Fibroblast of mammary gland (primary cell): ENCODE measurements at places on chromosomes 5 and 9.

DNA sequence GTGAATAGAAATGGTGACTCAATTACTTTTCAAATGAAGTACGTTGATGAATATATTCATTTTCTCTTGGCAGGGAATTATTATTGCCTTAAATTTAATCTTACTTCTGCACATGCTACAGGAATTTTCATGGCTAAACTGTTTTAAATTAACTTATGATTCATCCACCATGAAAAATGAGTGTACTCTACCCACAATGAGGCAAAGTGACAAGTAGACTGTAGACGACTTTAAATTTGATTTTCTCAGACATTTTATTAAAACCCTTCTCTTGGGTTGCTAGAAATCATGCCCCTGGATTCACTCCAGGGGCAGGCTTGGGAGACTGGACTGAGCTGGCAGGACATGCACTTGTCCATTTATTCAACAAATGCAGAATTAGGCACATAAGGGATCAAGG, 23.5 kb upstream of the ERAP2 start:
- DNase-seq, result peak; percentile 79

DNA sequence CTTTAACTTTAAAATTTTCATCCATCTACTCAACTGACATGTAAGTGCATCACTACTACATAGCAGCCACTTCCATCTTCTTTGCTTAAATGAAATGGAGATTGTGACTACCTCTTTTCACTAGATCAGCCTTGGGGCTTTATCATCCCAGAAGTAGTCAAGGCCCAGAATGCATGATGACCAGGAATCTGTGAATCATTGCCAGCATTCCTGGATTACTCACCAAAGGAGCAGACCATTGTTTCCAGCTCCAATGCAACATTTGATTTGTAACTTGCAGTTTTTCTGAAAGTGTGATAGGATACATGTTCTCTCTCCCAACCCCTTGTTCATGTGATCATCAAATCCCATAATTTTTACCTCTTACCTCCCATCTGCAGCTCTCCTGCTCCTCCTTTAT, 65.1 kb downstream of the PLPPR1 start:
- peak; percentile 0 for DNase-seq

DNA sequence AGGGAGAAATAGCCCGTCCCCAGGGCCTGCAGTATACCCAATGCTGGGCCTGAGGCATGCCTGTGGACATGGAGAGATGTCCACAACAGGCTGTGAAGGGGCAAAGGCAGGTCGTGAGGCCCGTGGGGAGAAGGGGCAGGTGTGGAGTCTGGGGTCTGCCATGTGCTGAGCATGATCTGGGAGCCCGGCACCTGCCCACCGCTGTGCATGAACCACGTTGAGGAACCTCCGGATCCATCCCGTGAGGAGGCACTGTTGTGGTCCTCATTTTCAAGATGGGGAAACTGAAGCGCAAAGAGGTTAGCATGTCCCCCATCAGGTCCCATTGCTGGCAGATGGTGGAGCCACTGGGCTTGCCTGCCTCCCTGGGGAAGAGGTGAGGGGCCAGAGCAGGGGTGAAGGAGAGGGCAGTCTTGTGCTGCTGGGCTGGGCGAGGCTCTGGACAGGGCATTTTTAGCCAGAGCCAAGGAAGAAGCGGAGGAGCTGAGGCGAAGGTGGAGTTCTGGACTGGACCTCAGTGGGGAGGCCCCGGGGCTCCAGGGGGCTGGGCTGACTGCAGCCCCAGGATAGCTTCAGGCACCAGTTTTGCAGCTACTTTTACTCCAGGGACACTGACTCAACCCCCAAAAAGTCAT, 46.5 kb downstream of the LRSAM1 start:
- DNase-seq, result no peak

DNA sequence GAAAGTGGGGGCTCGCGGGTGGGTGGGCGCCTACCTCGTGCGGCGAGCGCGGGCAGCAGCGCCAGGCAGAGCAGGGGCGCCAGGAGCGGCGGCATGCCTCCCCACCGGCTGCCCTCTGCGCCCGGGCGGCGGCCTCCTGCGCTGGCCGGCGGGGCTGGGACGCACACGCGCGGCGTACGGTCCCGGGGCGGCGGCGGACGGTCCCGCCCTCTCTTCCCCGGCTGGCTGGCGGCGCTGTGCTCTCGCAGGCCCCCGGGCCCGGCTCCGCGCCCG, 220 bp downstream of the NOTCH1 start:
- DNase-seq, result no peak

DNA sequence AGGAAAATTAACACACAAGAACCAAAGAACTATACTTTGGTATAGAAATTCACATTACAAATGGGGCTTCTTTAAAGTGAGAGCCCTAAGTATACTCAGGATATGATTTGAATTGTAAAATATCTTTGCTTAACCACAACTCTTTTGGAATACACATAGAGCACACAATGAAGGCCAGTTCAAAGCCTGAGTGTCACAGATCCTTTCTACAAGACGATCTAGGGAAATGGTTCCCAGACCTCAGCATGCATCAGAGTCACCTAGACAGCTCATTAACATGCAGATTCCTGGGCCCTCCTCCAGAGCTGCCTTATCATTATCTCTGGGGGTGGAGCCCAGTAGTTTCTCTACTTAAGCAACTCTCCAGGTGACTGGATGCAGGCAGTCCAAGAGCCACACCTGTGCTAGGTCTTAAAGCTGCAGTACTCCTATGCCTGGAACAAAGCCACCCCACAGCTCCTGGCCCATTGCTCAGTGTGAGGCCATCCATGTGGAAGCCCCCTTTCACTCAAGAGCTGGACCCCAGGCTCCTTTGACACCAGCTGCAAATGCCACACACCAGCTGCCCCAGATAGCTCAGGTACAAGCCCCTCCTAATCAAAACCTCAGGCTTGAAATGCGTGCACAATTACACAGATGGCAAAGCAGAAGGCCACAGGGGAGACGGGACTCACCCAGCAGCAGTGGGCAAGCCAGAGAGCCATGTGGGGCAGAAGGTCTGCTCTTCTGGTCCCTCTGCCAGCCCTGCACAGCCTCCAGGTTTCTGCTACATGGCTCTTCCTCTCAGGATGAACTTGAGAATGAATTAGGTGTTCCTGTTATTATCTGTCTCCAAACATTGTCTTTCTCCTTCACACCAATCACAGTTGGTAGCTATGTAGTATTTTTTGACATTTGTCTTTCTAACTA, 106.1 kb downstream of the SH3TC2 start:
- DNase-seq, result no peak

DNA sequence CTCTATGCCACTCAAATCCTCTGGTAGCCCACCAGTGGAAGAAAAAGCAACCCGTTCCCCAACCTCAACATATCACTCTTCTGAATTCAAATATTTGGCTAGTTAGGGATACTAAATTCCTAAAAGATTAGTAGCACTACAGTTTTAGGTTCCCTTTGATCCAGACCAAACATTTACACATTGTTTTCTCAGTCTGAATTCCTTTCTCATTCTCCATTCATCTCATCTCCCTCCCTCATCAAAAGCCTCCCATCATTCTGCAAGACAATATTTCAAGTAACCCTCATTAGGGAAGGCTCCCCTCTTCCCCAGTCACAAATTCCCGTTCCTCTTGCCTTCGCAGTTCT, 26.3 kb downstream of the ADAM19 start:
- DNase-seq, result no peak

- DNase-seq, result peak; percentile 13
Observed at GRCh38 chr5:15933259-15934207, 246.1 kb downstream of the MARCHF11 start.

DNA sequence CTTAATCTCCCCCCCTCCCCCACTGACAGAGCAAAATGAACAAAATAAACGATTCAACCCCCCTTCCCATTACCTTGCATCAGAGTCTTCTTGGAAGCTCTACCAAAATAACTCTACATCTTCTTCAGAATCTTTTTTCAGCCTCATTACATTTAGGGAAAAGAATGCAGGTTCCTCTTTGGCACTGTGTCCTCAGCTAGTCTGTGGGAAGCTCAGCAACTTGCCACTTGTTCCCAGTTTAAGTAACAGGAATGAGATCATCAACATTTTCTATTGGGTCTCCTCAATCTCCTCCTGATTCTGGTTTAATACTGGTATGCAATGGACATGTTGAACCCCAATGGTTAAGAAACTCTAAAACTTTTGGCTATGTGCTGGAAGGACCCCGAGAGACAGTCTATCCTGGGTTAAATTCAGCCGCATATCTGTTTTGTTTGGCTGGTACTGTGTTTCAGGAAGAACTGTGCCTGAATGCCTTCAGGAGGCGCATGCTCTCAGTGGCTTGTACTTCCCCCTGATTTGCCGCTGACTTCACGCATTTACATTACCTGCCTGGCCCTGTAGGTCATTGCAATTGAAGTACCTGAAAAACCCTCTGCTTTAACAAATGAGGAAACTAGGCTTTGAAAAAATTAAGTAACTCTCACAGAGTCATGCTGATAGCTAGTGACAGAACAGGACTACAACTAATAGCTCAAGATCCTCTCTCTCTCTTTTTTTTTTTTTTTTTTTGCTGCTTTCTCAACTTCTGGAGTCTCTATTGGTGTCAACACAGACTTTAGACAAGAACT, 78.1 kb upstream of the HMHB1 start:
- DNase-seq, result no peak

- no peak for DNase-seq
Observed at GRCh38 chr9:105816981-105817380, 122.6 kb downstream of the TMEM38B start.

DNA sequence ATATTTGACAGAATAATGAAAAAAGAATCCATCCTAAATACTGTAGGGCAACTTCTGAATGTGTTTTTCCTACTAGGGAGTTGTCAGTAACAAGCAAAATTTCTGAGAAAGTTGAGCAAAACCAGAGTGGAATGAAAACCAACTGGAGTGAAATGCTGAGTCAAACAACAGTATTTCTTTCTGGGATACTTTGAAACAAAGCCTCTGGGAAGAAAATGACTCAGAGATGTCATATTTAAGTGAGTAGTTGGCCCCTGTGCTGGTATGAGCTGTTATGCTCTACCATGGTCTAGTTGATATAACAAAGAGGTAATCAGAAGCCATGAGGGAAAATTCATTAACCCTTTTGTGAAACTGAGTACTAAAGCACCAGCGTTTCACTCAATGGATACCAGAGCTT, 372.1 kb upstream of the C9orf72 start:
- DNase-seq, result peak; percentile 0

- no peak for DNase-seq
Observed at GRCh38 chr9:114055061-114055460, 23.0 kb downstream of the AMBP start.

DNA sequence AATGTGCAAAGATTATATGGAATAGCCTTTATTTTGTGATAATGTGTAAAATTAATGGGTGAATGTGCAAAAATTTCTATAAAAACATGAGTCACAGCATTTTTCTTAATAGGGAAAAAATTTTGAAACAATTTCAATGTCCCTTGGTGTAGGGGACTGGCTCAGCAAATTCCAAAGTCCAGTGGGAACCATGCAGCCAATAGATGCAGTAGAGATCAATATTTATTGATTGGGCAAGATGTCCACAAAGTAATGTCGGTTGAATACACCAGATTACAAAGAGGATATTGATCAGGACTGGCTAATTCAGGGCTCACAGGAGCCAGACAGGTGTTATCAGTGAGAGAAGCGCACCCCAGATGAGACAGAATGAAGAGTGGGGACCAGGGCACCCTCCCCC, 62.5 kb downstream of the AMBP start:
- DNase-seq, result no peak

GRCh38 chr5:157669701-157670097, 1.6 kb upstream of the C5orf52 start:
- no peak for DNase-seq

GRCh38 chr5:144060598-144060997, 109.9 kb downstream of the YIPF5 start:
- DNase-seq, result peak; percentile 70

DNA sequence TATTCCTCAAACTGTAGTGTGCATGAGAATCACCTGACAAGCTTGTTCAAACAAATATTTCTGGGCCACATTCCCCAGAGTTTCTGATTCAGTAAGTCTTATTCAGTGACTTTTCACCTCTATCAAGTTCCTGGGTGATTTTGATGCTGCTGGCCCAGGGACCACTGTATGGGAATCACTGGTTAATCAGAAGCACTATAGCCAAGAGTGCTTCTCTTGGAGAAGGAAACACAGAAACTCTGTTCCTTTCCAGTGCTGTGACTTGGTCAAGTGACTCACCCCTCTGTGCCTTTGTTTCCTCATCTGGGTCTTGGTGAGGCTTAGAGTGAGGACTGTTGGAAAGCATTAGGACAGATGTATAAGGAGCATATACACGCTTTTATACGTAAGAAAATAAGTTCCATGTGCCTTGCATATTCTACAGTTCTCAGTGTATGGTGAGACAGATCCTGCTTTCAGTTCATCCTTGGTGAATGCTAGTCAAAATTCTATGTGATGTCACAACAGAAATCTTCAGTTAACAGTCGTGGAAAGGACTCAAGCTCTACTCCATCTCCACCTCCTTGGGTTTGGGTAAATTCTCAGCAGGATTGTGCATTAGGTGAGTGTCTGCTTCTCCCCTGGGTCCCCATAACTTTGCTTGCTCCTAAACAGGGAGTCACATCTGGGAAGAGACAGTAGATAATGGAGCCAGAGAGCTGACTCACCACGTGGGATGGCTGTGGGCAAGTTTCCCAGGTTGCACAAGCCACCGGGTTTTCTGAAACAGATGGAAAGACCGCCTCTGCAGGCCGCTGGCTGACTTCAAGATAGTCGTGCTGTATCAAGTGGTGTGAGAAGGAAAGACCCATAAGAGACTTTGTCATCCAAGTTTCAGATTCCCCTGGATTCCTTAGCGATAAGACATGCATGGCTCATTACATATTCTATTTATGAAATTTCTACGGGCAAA, 117.0 kb downstream of the NXNL2 start:
- peak; percentile 99 for DNase-seq

GRCh38 chr9:133807037-133807436, 68.9 kb upstream of the SARDH start:
- no peak for DNase-seq
